ENCODE measurements at places on chromosomes 5 and 9.

- DNase-seq, result no peak
Observed at GRCh38 chr5:178471711-178472110, 118.5 kb downstream of the COL23A1 start.

GRCh38 chr9:16884952-16885513 is 14.6 kb upstream of the BNC2 start:
- DNase-seq, result no peak

DNA sequence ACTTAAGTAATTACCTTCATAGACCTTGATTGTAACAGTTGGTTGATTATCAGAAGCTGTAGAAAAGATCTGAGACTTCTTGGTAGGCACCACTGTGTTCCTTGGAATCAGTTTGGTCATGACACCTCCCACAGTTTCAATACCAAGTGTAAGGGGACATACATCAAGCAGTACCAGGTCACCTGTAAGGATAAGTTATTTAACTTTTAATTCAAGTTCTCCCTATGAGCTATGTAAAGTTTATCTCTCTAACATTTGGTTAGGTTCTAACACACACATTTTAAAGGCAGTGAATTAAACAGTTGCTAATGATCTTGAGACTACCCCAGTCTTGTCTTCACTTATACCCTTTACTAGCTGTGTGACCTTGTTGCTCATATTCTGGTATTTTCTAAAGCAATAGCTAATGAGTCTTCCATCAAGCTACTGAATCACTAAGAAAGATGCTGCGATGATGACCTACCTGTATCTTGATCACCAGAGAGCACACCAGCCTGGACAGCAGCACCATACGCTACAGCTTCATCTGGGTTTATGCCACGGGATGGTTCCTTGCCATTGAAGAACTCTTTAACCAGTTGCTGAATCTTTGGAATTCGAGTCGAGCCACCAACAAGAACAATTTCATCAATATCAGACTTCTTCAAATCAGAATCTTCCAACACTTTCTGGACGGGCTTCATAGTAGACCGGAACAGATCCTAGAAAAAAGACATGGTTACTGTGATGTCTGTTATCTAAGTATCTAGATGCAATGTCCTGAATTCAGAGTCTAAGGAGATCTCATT is 2.8 kb downstream of the HSPA5 start:
- no peak for DNase-seq

DNA sequence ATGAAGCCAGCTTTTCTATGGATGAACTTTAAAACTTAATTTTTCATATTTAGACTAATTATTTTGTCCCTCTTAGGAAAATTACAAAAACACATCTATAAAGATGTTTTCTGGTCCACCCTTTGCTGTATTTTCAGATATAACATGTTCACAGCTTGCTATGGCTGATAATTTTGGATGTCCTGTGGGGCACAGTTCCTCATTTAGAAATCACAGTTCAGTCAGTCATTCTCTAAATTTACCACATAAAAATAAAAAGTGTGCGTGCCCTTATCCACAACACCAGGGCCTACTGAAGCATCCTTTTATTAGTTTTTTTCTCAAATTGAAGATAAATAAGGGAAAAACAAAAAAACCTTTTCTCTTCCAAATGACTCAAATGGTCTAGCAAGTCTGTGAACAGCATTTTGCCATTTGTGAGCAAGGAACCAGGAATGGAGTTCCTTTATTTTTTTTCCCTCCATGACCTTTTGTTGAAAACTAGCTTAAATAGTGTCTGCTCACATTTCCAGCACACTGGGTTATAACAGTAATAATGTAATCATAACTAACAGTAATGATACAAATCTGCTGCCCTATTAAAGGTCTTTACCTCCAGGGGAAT is 87.1 kb downstream of the CEMIP2 start:
- no peak for DNase-seq
